Left lobe of liver (tissue), 2 donors: ENCODE measurements at places on chromosomes 1 and 21.
A peak's percentile ranks its signal among the peaks of the same experiment; 100 is the strongest.

DNA sequence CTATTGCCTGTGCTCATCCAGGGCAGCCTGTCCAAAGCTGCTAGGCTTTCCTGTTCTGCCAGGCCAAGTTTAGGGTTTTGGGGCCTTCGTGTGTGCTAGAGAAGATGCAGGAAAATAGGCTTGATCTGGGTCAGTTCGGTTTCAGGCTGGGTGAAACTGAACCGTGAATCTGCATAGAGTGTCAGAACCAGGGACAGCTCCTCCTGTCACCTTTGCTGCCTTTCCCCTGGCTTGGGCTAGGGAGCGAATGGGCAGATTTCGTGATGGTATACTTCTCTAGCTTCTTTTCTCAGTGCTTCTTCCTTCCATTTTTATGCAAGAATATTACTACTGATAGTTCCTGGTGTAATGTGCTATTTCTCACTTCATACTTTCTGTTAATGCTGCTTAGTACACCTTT, 6.0 kb upstream of the AGO1 start:
- DNase-seq, result no peak

DNA sequence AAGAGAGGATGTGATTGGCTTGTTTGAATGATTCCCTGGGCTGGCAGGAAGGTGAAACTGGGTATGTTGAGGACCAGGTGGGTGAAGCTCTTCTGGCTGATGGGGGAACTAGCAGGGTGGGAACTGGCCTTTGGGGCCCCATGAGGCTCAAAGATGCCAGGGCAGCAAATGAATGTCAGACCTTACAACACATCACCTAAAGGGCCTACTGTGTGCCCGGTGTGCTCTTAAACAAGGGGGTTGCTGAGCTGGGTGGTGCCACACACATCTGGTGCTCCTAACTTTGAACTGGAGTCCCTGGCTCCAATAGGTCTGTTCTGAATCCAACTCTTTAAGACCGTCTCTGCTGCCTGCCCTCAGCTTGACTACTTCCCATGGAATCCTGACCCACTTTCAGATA, 21.3 kb upstream of the HTR1D start:
- DNase-seq, result no peak

DNA sequence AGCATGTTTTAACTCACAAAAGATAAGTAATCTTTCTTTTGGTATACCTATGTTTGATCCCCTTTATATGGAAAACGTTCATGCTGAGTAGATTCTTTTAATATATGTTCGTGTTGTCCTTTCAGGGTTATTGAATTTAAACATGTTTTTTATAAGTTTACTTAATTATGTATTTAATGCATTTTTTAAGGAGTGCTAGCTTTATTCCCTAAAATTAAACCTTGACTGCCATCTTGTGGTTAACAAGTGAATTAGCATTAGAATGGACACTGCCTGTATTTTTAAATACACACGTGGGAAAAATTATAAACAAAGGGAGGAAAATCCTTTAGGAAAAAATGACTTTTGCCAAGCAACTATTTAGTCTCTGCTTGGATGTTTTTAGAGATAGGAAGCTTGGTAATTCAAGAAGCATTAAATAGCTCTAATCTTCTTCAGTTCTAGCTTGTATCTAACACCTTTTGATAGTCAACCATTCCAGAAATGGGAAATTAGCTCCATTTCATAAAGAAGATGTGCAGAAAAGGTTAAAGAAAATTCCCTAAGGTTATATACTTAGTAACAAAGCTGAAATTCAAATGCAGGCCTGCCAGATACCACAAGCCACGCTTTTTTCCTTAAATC, 43.0 kb downstream of the UBE2U start:
- no peak for DNase-seq

GRCh38 chr1:89622895-89623294, 10.0 kb upstream of the LRRC8C start:
- no peak for DNase-seq

DNA sequence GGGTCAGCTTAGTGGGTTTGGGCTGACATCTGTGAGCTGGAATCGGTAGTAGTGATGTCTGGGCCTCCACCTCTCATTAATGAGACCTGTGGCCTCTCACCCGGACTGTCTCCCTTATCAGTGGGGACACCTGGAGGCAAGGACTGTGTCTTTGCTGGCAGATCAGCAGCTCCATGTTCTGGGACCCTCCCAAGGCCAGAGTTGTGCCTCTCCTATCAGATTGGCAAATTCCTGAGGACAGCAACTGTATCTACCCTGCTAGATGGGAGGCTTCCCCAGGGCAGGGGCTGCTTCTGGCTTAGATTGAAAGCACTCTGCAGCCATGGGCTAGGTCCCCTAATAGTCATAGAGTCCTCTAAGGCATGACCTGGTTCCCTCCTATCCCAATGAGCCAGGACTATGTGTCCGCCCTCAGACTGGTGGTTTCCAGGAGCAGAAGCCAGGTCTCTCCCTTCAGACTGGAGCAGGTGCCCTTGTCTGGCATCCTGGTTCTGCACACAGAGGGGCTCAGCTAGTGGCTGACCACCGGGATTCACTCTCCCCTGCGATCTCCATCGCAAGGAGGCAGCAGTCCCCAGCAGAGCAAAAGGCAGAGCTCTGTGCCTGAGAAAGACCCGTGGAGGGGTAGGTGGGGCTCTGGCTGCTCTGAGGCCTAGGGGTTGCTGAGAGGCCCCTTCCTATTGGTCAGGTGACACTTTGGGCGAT, 5.8 kb downstream of the DRAXIN start:
- no peak for DNase-seq

DNA sequence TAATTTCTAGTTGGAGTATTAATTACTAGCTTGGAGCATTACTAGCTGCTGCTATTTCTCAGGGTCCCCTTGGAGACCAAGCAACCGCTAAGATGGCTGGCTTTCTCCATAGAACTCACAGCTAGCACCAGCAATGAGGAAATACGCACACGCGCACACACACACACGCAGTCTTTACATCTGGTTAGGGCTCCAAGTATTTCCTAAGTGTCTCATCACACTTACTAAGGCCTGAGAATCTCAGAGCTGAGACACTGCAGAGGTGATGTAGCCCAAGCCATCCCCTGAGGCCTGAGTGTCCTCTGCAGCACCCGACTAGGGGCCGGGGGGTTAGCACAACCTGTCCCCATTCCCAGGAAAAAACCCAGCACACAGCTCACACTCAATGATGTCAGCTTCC, 42.5 kb downstream of the ITPKB start:
- DNase-seq, result no peak

DNA sequence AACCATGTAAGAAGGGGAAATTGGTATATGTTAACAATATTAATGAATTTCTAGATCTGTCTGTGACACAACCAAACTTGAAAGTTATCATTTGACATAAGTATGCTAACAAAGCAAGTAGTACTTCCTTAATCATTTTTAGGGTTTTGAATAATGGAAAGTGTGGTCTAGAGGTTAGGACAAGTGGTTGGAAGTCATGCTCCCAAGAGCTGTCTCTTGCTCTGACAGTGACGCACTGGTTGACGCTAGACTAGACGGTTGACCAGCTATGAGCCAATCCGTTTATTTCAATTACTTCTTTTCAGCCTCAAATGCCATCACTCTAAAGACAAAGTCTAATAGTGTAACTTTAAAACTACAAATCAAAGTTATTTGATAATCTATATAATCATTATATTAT, 20.7 kb upstream of the RGS1 start:
- no peak for DNase-seq

DNA sequence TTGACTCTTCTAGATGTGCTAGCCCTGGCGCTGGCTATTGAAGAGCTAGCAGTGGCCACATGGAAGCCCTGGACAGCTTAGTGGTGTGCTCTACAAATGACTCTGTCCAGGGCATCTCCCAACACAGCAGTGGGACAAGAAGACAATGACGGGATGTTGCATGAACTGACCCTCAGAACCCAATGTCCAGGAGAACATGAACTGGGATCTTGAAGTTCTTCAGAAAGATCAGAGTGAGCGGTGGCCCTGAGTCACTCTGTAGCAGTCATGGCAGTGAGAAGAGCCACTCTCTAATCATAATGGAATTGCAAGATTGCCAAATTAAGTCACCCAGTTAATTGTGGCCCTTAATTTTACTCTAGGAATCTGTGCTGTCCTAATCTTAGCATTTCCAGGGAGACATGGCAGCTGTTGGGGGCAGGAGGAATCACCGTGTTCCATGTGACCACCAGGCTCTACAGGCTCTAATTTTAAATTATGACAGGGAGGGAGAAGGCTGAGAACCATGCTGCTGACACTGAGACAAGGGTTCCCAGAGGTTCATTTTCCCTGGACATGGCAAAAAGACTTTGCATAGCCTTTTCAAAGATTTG, 10.2 kb upstream of the OBSCN start:
- no peak for DNase-seq

GRCh38 chr1:109370712-109371340, 26.9 kb downstream of the SORT1 start:
- no peak for DNase-seq

GRCh38 chr1:117600966-117601365, 4.9 kb upstream of the TENT5C start:
- DNase-seq, result peak; percentile 18

DNA sequence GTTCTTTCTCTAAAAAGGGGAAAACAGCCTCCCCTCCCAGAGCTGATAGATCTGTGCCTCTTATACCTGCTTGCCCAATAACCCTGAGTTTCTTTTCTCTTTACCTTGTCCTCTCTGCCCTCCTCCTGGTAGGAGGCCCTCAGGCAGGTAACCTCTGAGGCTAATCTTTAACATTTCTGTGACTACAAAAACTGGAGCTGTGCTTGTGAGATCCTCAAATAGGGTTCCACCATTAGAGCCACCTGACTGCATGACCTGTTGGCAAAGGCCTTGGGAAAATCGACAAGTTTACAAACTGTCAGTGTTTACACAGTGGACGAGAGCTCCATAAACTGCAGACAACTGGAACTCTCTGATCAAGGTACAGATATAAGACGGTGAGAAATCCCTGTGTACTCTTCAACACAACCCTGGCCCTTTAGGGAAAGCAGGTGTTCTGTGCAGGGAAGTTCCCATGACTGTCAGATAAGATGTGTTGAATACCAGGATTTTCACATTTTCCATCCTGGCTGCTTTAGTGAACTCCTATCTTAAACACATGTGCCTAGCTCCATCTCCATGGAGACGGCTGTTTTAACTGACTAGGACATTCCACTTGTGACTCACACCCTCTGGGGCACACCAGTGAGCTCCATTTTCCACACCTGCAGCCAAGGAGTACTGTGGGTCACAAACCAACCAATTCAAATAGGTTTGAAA, 38.3 kb downstream of the ECE1 start:
- peak; percentile 89 for DNase-seq

GRCh38 chr1:188237573-188238348, 1409.0 kb downstream of the PLA2G4A start:
- no peak for DNase-seq

DNA sequence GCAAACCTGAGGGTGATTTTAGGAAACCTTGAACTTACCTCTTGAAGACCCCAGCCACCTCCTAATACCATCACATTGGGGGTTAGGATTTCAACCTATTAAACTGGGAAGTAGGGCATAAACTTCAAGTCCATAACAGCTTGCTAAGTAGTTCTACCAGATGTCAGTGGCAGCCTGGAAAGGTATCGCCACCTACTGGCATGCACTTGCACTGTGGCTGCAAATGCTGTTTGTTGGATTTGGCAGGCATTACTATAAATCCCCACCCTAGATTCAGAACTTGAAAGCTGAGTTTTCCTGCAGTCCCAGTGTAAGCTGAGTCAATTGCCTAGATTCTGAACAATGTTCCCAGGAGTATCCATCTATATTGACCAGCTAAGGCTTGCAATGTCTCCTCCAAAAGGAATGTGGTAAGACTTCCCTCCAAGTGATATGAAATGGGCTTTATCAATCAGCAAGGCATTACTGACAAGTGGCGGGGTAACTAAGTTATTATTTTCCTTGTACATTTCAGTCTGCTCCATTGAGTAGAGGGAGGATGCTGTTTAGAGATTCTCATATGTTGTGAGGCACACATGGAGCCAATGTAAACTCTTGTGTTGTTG, 474.5 kb downstream of the PTPRC start:
- no peak for DNase-seq

DNA sequence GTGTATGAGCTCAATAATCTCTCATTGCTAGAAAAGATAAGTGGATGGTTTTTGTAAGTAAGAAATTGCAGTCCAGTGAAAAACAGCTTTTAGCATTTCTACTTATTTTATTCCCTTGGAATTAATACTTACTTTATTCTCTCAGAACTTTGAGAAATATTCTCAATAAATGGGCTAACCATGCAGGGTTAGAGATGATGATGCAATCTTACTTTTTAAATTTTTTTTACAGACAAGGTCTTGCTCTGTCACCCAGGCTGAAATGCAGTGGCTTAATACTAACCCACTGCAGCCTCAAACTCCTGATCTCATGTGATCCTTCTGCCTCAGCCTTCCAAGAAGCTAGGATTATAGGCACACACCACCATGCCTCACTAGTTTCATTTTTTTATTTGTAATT, 440.8 kb upstream of the ZP4 start:
- DNase-seq, result no peak

DNA sequence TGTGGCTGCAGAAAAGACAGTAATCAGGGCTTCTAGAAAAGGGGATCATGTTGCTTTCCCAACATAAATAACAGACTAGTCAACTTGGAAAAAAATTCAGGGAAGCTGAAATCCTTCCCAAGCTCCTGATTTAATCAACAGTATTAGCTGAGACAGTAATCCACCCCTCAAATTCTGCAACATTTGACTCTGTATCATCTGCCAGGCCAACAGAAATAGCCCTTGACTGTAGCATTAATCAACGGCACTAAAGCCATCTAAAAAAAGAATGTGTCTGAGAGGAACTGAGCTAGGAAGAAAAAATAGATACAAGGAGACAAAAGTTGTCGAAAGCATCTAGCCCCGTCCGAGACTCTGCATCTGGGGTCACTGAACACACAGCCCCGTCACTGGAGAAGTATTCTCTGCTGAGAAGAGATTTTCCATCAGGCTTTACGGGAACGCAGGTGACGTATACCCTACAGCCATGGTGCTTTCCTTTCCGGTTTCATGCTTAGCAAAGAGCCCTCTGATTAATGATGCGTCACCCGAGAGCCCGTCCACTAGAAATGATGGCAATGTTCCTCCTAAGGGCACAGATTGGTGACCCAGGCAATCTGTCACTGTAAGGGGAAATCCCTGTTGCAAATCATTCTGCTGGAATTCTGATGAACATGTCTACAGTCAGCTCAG, 42.1 kb upstream of the TP53BP2 start:
- no peak for DNase-seq

DNA sequence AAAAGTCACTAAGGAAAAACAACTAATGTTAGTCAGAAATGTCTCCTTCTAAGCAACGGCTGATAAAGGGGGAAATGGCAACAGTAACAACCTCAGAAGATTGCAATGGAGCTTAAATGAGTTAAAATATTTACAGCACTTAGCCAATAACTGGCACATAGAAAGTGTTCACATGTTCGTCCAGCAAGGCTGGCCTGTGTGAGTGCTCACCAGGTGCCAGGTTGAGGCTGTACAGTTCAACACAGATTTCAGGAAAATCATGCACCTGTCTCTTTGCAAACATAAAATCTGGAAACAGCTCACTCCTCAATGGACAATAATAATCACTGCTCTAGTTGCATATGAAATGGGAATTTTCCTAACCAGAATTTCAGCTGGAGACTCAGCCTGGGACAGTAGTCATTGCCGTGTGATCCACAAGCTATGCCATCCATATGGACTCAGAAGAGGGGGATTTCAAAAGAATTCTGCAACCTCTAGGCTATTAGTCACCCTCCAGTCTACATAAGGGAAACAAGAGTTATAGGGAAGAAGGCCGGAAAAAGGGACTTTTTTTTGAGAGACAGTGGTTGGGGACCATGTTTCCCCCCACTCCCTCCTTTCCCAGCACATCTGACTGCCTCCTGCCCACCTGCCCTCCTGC, 68.6 kb downstream of the SYDE2 start:
- no peak for DNase-seq

- DNase-seq, result no peak
Measured at GRCh38 chr1:17595602-17595925, 56.1 kb downstream of the ARHGEF10L start.
